ENCODE measurements at places on chromosomes 1 and 21.
A peak's percentile ranks its signal among the peaks of the same experiment; 100 is the strongest.

- peak; percentile 73 for DNase-seq
These were observed 5.7 kb downstream of the FHL3 start for GRCh38 chr1:37999430-38000232.

GRCh38 chr1:33335020-33335419 is 14.1 kb upstream of the A3GALT2 start:
- peak; percentile 18 for DNase-seq

- no peak for DNase-seq
These were observed 883 bp downstream of the LAMTOR2 start for GRCh38 chr1:156055281-156056048.

- no peak for DNase-seq
These were observed 105.3 kb downstream of the PGBD5 start for GRCh38 chr1:230320804-230321203.

- no peak for DNase-seq
These were observed 6.9 kb upstream of the SRP9 start for GRCh38 chr1:225770561-225771248.

GRCh38 chr1:229229721-229230139 is 41.2 kb upstream of the RAB4A start:
- DNase-seq = peak; percentile 21

DNA sequence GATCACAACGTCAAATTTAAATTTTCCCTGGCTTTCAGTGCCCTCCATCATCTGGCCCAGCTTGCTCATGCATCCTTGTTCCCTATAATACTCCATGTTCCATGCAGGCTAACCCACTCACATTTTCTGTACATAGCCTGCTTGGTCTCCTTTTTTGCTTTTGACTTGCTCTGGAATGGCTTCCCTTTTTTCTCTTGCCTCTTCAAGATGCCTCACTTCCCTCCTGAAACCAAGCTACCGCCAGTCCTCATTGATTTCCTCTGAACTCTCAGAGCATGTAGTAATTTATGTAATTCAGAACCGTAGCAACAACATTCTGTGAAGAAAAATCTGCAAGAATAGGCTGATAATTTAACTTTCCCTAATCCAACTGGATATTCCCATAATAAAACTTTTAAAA is 10.3 kb downstream of the CAP1 start:
- no peak for DNase-seq

- peak; percentile 84 for DNase-seq
These were observed 124.6 kb upstream of the IVNS1ABP start for GRCh38 chr1:185441605-185442004.

GRCh38 chr1:171507435-171507834 is 22.1 kb downstream of the PRRC2C start:
- no peak for DNase-seq

GRCh38 chr1:52916241-52916975 is 5.1 kb downstream of the ECHDC2 start:
- no peak for DNase-seq

GRCh38 chr1:58823481-58824010 is 39.7 kb upstream of the JUN start:
- DNase-seq = peak; percentile 93

DNA sequence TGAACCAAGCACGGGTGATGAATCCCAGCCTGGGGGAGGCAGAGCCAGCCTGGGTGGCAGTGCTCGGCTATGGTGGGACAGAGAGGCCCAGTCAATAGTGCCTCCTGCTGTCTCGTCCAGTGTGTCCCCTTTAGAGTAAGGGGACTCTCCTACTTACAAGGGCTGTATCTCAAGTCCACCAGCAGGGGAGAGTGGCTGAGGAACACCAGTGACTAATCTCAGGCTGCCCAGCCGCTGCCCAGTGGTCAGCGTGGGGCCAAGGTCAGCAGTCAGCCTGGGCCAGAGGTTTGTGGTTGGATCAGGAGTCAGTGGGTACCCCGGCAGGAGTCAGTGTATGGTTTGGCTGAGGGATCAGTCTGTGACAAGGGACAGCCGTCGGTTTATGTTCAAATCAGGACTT is 109.2 kb upstream of the RUNX3 start:
- no peak for DNase-seq

DNA sequence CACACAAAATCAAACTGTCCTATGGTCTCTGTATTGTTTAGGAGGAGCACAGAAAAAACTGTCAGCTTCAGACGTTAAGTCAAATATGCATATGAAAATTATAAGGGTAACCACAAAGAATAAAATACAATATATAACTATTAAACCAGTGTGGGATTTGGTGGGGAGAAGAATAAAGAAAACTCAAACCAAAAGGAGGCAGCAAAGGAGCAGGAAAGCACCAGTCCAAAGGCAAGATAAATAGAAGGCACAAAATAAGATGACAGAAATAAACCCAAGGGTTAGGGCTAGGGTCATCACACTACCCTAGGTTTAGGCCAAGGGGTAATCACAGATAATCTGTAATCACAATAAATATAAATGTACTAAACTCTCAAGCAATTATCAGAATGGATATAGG is 32.8 kb downstream of the DLGAP3 start:
- DNase-seq = peak; percentile 24

DNA sequence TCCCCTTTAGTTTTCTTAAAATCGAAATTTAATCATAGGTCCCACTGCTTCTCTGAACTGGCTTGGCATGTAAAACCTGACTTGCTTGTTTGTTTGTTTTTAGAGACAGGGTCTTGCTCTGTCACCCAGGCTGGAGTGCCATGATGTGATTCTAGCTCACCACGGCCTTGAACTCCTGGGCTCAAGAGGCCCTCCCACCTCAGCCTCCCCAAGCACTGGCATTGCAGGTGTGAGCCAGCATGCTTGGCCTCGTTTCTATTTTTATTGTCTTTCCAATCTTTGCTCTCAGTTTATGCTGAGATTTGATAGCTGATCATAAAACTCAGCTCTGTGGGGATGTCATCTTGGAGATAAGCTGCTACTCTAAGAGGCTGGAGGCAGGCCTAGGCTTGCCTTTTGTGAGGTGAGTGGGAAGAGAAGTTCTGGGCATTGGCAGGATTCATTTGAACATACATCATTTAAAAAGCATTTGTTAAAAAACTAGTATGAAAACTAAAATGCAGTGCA is 51.5 kb upstream of the GCLM start:
- no peak for DNase-seq

DNA sequence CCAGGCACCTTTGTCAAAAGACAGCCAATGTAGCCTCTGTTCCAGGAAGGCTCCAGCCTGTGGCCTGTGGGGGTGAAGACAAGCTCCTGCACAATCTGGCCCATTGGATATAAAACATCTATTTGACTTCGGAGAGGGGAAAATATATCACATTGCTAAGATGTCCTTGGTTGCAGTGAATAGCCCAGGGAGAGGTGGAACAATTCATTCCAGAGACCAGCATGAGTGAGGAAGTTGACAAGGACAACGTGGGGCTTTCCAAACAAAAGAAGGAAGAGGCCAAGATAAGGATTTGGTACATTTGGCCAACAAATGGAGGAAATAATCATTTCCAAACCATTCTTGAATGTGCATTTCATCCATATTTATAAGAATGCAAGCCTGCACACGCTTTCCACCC is 187.0 kb downstream of the ETS2 start:
- DNase-seq = no peak

GRCh38 chr1:78408810-78409209 is 82.0 kb upstream of the PTGFR start:
- peak; percentile 36 for DNase-seq

GRCh38 chr1:81254560-81254959 is 546.2 kb upstream of the ADGRL2 start:
- peak; percentile 10 for DNase-seq

DNA sequence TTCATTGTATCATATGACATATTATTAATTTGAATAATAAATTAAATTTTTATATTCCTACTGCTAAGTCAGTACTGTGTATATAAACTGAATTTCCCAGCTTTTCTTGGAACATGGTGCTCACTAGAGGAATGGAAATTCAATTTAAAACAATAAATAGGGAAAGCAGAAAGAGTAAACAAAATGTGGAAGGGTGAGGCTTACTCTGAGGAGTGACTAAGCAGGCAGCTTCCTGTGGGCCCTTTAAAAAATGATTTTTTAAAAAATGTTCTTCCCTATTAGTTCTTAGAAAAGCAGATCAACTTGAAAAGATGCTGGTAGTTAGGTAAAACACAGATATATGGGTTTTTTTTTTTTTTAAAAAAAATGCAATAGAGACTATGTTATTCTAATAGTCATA is 49.5 kb upstream of the S1PR1 start:
- DNase-seq = no peak

- peak; percentile 25 for DNase-seq
These were observed 18.8 kb downstream of the RNF115 start for GRCh38 chr1:145805057-145805456.
